Uterus (tissue), 4 donors: ENCODE measurements at places on chromosomes 5 and 9. TPM values are rescaled to one million over a fixed set of nuclear protein-coding genes. Genes with fewer than 3 reads are reported as not detected.

The ZNF618 gene
- 6.9 TPM for total RNA-seq

The KCNV2 gene
- not detected for total RNA-seq

The SLC46A2 gene
- total RNA-seq = not detected

The WNK2 gene
- total RNA-seq = 31.9 TPM

The SLC6A19 gene
- not detected for total RNA-seq

The CBY3 gene
- not detected for total RNA-seq

DNA sequence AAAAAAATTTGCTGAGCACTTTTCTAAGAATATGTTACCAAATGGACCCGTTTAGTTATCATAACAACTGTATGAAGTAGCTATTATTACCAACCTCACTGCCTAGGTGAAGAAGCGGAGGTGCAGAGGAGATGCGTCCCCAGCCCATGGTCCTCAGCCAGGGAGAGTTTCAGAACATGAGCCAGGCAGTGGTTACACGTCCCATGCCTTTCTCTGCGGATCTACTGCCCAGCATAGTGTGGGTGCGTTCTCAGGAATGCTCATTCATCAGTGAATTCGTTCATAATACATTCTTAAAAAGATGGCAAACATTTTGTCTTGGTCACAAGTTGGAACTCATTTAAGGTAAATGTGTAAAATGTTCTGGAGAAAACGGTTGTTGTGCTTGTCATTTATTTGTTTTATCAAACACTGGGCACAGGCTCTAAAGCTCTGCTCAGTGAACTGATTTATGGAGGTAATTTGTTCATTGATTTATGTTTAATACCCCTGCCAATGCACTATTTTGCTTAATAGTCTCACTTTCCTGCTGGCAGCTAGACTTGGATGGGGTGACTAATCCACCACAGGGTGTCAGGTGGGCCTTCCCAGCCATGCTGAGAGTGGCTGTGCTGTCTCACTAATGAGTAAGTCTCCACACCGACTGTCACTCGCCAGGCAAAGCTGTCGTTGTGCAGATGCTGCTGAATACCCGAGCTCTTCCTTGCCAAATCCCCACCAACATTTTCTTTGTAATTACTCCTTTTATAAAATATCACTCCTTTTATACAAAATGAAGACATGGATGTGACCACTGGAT, 248.8 kb downstream of the TENT4A start:
- DNase-seq = no peak

DNA sequence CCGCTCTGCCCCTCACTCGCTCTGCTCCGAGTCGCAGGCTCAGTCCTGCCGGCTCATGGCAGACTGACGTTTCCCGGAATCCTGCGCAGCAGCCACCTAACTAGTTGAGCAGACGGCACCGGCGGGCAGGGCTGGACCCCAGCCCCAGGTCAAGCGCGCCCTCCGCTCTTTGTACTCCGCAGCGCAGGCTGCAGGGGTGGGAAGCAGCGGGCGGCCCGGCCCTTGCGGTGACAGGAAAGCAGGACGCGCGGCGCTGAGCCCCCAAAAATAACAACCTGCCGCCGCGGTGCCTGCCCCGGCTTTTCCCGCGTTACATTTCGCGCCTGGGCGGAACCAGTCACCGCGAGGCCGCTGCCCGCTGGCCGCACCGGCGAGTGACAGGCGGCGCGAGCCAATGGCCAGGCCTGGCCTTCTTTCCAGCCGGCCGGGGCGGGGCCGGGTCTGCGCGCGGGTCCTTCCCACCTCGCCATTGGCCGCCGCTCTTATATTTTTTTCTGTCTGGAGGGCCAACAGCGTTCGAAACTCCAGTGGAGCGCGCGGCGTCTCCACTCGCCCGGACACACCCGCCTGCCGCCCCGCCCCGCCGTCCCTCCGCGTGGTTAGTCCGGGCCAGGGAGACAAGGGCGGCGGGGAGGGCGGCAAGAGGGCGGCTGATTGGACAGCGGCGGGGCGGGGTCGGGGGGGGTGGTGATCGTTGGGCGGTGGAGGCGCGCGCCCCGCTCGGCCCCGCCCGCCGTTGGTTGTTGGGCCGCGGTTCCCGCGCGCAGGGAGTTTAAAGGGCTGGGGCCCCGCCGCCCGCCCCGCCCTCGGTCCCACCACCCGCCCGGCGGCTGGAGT, at the start of gene ZNF367:
TSS of gene ZNF367 (minus strand) at position 288 of the 837 bp plus-strand sequence. CDS start 338 bp downstream, outside the sequence.
- peak; percentile 96 for DNase-seq

DNA sequence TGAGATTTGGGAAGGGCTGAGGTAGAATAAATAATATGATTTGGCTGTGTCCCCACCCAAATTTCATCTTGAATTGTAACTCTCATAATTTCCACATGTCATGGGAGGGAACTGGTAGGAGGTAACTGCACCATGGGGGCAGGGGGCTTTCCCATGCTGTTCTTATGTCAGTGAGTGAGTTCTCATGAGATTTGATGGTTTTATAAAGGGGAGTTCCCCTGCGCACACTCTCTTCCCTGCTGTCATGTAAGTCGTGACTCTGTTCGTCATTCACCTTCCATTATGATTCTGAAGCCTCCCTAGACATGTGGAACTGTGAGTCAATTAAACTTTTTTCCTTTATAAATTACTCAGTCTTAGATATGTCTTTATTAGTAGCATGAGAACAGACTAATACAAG, 115.5 kb upstream of the STARD4 start:
- no peak for DNase-seq

DNA sequence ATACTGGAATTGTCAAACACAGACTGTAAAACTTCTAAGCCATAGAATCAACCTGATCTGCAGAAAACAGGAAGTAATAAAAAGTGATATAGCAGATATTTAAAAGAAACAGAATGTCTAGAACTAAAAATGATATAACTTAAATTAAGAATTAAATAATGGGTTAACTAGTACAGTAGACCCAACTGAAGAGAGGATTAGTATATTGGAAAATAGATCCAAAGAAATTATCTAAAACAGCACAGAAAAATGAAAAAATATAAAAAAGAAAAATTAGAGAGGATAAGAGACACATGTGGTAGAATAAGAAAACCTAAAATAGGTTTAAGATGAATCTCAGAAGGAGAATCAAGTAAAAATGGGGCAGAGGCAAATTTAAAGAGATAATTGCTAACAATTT, 219.9 kb downstream of the SEMA6A start:
- DNase-seq = no peak

- DNase-seq = no peak
These were observed 33.3 kb downstream of the RICTOR start for GRCh38 chr5:39040875-39041274.

DNA sequence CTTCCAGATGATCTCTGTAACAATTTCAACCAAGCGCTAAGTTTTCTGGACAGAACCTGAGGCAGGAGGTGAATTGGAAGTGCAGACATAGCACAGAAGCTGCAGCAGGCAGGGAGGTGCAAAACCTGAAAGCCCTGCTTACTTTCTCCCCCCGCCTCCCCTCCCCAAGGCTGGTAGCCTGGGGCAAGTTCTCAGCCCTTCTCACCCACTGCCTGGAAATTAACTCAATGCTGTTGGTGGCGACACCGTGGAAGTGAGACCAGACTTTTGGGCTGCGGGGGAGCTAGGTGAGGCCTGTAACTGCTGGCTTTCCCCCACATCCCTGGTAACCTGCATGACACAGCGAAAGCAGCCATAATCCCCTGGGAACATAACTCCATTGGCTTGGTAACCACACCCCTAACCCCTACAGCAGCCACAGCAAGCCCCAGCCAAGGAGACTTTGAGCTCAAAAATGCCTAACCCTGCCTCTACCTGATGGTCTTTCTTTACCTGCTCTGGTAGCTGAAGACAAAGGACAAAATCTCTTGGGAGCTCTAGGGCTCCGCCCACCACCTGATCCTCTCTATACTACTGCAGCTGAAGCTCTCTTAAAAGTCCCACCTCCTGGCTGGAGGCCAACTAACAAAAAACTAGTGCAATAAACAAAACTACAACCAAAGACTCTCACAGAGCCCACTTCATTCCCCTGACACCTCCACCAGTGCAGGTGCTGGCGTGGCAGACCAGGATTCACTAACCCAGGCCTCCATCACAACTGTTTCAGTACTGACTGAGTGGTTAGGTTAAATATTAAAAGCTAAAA, 11.9 kb upstream of the OR13C8 start:
- DNase-seq = no peak

GRCh38 chr5:176400382-176401156, 12.0 kb downstream of the HIGD2A start:
- DNase-seq = no peak

DNA sequence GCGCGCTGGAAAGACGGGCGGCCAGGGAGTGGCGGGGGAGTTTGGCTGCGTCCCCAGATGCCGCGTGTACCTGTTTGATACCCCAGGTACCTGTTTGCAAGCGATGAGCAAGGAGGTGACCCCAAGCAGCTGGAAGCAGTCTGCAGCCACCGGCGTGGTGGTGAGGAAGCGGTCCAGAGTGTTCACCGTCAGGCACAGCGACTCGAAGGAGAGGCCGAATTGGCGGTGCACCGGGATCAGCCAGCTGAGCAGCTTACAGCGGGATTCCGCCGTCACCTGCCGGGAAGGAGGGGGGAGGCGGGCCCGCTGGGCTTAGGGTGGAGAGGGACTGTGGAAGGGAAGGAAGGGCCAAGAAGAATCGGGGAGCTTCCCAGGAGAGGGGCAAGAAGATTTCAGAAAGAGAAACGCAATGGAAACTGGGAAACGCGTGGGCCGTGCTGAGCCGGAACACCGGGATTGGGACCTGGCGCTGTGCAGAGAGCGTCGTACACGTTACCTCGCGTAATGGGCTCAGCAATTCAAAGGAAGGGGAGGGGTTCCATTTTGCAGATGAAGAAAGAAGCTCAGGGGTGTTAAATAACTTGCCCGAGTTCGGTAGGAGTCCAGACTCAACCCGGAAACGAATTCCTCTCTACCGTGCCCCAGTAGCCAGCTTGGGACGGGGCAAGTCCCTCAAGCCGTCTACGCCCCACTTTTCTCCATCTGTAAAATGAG, 980 bp downstream of the CCNO start:
- DNase-seq = no peak

- no peak for DNase-seq
These were observed 545.4 kb upstream of the TLE4 start for GRCh38 chr9:79026316-79026715.

GRCh38 chr9:75964427-75964826, 74.0 kb downstream of the PCSK5 start:
- no peak for DNase-seq

GRCh38 chr5:157109744-157110143, 900 bp upstream of the HAVCR2 start:
- no peak for DNase-seq

- no peak for DNase-seq
These were observed 1.8 kb downstream of the IRX1 start for GRCh38 chr5:3597167-3598007.

GRCh38 chr9:12785941-12786340, 11.1 kb downstream of the LURAP1L start:
- DNase-seq = no peak

GRCh38 chr5:124920909-124921666, 174.6 kb upstream of the ZNF608 start:
- DNase-seq = no peak

DNA sequence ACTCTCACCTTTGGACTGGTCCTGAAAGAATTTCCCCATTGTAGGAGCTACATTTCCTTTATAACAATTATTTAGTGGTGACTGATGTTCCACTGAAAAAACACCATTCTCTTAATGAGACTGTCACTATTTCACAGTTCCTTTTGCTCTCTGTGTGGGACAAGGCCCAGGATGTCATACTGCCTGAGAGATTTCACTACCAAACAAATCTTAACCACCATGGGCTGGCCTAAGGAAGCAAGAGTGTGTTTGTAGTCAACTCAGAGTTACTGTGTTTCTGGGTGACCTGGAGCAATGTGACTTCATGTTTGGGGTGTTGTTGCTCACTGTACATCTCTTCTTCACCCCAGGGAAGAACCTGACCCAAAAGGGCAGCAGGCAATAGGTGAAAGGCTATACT, 50.1 kb upstream of the ZNF608 start:
- no peak for DNase-seq
